ENCODE measurements at places on chromosomes 7 and 10.
A peak's percentile ranks its signal among the peaks of the same experiment; 100 is the strongest.

GRCh38 chr10:77905086-77905748 is 21.3 kb downstream of the DLG5 start:
- H3K4me3 ChIP-seq = no peak overlapping the region
- H3K27me3 ChIP-seq = no peaks in the 10 kb centered on the region
- H3K27ac ChIP-seq = no peak overlapping the region
- DNase-seq = no peak

DNA sequence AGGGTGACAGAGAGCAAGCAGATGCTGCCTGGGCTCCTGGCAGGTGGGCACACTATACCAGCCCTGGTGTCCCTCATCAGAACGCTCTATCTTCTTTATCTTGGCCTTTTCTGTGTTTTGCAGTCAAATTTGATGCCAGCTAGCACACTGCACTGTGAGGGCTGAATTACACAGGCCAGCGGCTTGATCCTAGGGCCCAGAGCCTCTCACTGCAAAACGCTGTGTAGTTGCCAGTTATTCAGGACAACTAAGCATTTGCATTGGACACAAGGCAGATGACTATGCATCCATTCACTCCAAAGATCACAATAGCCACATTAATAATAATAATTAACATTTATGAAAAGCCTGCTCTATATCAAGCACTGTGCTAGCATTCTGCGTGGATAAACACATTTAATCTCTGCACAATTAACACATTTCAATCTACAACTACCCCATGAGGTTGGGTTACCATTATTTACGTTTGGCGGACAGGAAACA is 100.3 kb downstream of the PAXIP1 start:
- no peaks in the 10 kb centered on the region for H3K27me3 ChIP-seq
- H3K4me1 ChIP-seq = no peaks in the 10 kb centered on the region
- no peak overlapping the region for H3K27ac ChIP-seq
- no peaks in the 10 kb centered on the region for H3K36me3 ChIP-seq

DNA sequence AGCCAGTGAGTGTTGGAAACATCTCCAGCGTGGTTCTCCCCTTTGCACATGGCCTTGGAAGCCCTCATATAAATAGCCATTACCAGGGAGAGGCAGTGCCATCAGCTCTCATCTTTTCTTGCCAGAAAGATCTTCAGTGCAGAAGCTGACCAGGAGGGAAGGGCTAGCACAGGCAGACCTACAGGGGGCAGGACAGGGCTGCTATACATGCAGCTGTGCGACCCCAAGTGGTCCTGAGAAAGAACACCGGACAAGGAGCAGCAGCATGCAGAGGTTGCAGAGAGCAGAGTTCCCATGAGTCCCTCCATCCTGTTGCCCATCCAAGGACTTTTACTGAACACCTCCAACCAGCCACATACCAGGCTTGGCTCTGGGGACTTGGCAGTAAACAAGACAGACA is 17.1 kb downstream of the GRID1 start:
- no peak overlapping the region for H3K27ac ChIP-seq
- no peaks in the 10 kb centered on the region for H3K27me3 ChIP-seq
- no peaks in the 10 kb centered on the region for H3K36me3 ChIP-seq
- no peaks in the 10 kb centered on the region for H3K4me1 ChIP-seq
- DNase-seq = peak; percentile 43

DNA sequence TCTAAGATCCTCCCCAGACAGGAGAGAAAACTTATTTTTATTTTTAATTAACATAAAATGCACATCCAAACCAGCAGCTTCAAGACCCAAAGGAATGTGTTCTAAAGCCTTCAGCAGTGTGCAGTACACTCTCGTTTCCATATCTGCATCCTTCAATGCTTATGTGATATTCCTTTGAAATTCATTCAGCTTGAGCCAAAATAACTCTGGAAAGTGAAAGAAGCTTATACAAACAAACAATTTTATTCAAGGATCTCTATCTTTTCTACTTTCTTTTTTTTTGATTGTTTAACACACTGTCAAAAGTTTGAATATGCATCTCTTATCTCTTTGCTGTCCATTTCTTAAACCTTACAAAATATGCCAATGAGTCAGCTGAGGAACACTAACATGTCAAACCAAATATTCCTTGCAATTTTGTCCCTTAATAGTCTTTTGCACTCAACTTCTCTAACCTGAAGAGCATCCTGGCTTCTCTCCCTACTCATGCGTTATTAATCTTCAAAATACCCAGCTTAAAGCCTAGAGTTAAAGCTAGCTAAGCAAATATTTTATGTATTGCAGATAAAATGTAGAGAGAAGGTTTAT is 124.3 kb downstream of the THSD7A start:
- H3K27me3 ChIP-seq = no peaks in the 10 kb centered on the region
- H3K36me3 ChIP-seq = no peaks in the 10 kb centered on the region
- no peak overlapping the region for H3K4me3 ChIP-seq
- no peaks in the 10 kb centered on the region for H3K4me1 ChIP-seq

- DNase-seq = no peak
- H3K4me3 ChIP-seq = no peak overlapping the region
- H3K36me3 ChIP-seq = peaks cover 27% of the 10 kb centered on the region
- H3K4me1 ChIP-seq = no peaks in the 10 kb centered on the region
- H3K27ac ChIP-seq = no peak overlapping the region
These were observed 20.9 kb downstream of the FAM24A start for GRCh38 chr10:122931088-122931906.

- no peak for DNase-seq
- H3K27ac ChIP-seq = no peak overlapping the region
- no peaks in the 10 kb centered on the region for H3K4me1 ChIP-seq
- no peak overlapping the region for H3K4me3 ChIP-seq
- no peaks in the 10 kb centered on the region for H3K27me3 ChIP-seq
These were observed 30.6 kb downstream of the AVL9 start for GRCh38 chr7:32525839-32526238.

- H3K4me1 ChIP-seq = no peaks in the 10 kb centered on the region
- H3K27me3 ChIP-seq = no peaks in the 10 kb centered on the region
- no peak overlapping the region for H3K4me3 ChIP-seq
- no peaks in the 10 kb centered on the region for H3K36me3 ChIP-seq
These were observed 46.6 kb upstream of the COL1A2 start for GRCh38 chr7:94348142-94348541.

DNA sequence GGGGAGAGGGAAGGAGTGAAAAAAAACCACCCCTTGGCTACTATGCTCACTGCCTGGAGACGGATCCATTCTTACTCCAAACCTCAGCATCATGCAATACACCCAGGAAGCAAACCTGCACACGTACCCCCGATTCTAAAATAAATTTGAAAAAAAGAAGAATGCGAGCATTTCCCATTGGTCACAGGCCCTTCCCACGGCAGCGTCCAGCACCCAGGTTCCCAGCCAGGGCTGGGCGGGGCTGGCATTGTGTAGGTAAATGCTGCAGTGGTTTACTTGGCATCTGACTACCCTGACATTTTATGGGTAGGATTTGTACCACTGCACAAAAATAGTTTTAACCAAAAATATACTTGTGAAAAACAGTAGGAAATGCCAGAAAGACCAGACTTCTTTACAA is 418.9 kb downstream of the DNAJB6 start:
- H3K4me3 ChIP-seq = no peak overlapping the region
- DNase-seq = no peak
- no peak overlapping the region for H3K27ac ChIP-seq
- no peaks in the 10 kb centered on the region for H3K36me3 ChIP-seq
- no peaks in the 10 kb centered on the region for H3K27me3 ChIP-seq

DNA sequence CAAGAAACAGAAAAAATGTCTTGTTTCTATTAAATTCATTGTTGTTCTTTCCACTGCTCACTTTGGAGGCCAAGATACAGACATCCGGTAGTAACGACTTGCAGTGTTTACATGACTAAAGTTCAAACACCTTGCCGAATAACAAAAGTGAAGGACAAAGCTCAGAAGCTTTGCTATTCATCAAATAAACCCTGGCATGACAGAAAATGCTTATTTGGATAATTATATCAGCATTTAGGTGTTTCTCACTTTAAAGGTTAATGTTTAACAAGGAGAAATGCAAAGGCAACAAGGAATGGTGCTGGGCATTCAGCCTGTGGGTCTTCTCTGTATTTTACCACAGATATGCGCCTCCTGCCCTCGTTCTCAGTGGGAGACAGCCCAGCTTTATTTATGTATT is 5.4 kb upstream of the PTF1A start:
- H3K27me3 ChIP-seq = peaks cover 19% of the 10 kb centered on the region
- H3K4me1 ChIP-seq = peaks cover 5% of the 10 kb centered on the region
- H3K27ac ChIP-seq = no peak overlapping the region
- no peaks in the 10 kb centered on the region for H3K36me3 ChIP-seq

- H3K4me1 ChIP-seq = no peaks in the 10 kb centered on the region
- H3K4me3 ChIP-seq = no peak overlapping the region
- DNase-seq = no peak
These were observed 18.6 kb downstream of the INA start for GRCh38 chr10:103295374-103296015.

- peaks cover 16% of the 10 kb centered on the region for H3K27me3 ChIP-seq
- H3K4me1 ChIP-seq = peaks cover 9% of the 10 kb centered on the region
- H3K36me3 ChIP-seq = no peaks in the 10 kb centered on the region
- no peak for DNase-seq
- H3K27ac ChIP-seq = peak overlapping the region; percentile 80
- no peak overlapping the region for H3K4me3 ChIP-seq
These were observed 4.5 kb upstream of the EPHA1 start for GRCh38 chr7:143413123-143413522.

GRCh38 chr7:99468336-99468918 is 2.5 kb upstream of the ATP5MF start:
- no peak overlapping the region for H3K4me3 ChIP-seq
- H3K27ac ChIP-seq = no peak overlapping the region
- peak; percentile 76 for DNase-seq
- peaks cover 42% of the 10 kb centered on the region for H3K4me1 ChIP-seq
- H3K36me3 ChIP-seq = no peaks in the 10 kb centered on the region

DNA sequence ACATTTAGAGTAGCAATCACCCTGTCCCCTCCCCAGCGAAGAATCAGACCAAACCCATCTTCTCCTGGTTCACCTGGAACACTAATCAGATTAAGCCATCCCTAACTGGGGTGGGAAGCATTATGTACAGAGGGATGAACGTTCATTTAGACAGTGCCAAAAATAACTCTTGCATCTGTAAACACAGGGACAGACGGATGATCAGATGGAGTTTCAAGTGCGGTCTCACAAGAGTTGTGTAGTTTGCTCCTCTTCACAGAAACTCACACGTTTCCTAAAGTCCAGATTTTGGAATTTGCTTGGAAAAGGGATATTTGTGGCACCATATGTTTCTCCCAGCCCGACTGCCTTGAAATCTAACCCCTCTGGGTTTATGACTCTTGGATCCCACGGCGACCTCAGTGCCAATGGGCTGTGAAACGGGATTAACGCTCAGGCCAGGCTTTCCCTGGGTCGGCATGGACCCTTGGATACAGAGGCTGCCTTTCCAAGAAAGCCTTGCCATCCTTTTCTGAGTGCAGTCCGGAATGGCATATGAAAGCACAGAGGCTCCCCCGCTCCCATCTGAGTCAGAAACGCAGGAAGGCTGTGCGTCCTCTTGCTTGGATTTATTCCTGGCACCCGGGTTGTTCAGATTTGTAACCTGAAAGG is 293.2 kb upstream of the HABP2 start:
- no peaks in the 10 kb centered on the region for H3K27me3 ChIP-seq
- H3K4me1 ChIP-seq = no peaks in the 10 kb centered on the region
- DNase-seq = no peak
- H3K27ac ChIP-seq = no peak overlapping the region
- H3K36me3 ChIP-seq = no peaks in the 10 kb centered on the region

GRCh38 chr10:49335364-49335972 is 36.5 kb downstream of the C10orf71 start:
- H3K4me1 ChIP-seq = no peaks in the 10 kb centered on the region
- no peak overlapping the region for H3K27ac ChIP-seq
- DNase-seq = no peak
- peaks cover 7% of the 10 kb centered on the region for H3K27me3 ChIP-seq
- H3K36me3 ChIP-seq = no peaks in the 10 kb centered on the region

DNA sequence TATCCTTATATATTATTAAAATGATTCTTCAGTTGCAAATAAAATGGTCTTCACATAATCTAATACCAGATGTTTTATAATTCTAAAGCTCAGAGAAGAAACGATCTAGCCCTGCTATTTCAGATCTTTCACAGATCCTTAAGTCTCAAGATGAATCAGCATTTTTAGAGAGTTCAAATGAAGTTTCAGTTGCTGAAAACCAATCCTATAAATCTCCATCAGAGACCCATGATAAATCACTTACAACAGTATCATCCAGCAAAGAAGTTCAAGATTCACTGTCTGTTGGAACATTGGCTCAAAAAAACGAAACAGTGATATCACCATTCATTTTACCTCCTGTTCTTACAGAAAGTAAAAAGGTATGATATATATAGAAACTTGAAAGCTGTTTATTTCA is 137.0 kb downstream of the CCDC7 start:
- no peak for DNase-seq
- H3K36me3 ChIP-seq = no peaks in the 10 kb centered on the region
- H3K27me3 ChIP-seq = no peaks in the 10 kb centered on the region
- H3K4me1 ChIP-seq = no peaks in the 10 kb centered on the region
- H3K4me3 ChIP-seq = no peak overlapping the region

- no peaks in the 10 kb centered on the region for H3K36me3 ChIP-seq
- peaks cover 12% of the 10 kb centered on the region for H3K4me1 ChIP-seq
- no peaks in the 10 kb centered on the region for H3K27me3 ChIP-seq
- peak overlapping the region; percentile 77 for H3K4me3 ChIP-seq
- H3K27ac ChIP-seq = peak overlapping the region; percentile 73
- peak; percentile 60 for DNase-seq
These were observed 35.7 kb upstream of the SRRM3 start for GRCh38 chr7:76165973-76166403.
